ENCODE measurements at places on chromosomes 5 and 9.

- DNase-seq, result no peak
These were observed 49.9 kb downstream of the PTPN3 start for GRCh38 chr9:109448223-109448622.

DNA sequence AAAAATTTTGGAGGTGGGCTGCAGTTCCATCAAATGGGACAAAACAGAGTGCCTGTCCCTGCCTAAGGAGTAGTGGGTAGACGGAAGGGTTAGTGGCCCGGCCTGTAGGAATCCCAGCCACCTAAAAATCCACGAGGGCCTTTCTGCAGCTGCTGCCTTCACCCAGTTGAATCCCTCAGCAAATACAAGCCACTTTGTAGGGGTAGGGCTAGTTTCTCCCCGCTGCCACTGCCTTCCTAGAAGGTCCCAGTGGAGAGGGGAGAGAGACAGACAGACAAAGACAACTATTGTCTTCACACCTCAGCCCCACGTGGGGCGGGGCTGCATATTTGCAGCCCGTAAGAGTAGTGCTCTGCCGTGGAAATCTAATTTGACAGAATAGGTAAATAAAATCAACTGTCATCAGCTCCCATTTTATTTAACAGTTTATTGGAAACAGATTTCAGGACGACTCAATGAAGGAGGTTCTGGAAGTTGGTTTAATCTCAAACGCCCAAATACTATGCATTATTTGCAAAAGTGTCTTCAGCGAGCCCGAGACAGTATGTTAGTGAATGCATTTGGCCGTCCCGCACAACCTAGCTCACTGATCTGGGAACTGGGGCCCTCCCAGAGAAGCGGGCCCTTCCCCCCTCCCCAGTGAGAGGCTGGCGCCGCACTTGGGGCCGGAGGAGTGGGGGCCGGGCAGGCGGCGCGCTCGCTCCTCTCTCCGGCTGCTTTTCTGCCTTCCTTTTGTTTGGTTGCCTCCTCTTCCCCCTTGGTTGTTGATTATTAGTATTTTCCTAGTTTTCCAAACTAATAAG is 67.6 kb upstream of the TBCA start:
- no peak for DNase-seq

DNA sequence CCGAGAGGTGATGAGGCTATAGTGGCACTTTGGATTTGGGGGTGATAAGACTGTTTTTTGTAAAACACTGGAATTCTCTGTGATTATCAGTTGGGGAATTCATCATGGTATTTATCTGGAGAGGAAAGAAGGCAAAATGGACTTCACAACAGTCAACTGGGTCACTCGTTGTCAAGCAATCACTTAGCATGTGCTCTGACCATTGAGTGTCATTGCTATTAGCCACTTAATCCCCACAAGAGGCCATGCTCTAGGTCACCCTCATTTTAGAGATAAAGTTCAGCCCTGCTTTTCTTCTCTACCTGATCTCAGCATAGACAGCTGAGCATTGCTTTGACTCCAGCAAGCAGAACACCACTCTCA is 160.1 kb upstream of the PITX1 start:
- no peak for DNase-seq

DNA sequence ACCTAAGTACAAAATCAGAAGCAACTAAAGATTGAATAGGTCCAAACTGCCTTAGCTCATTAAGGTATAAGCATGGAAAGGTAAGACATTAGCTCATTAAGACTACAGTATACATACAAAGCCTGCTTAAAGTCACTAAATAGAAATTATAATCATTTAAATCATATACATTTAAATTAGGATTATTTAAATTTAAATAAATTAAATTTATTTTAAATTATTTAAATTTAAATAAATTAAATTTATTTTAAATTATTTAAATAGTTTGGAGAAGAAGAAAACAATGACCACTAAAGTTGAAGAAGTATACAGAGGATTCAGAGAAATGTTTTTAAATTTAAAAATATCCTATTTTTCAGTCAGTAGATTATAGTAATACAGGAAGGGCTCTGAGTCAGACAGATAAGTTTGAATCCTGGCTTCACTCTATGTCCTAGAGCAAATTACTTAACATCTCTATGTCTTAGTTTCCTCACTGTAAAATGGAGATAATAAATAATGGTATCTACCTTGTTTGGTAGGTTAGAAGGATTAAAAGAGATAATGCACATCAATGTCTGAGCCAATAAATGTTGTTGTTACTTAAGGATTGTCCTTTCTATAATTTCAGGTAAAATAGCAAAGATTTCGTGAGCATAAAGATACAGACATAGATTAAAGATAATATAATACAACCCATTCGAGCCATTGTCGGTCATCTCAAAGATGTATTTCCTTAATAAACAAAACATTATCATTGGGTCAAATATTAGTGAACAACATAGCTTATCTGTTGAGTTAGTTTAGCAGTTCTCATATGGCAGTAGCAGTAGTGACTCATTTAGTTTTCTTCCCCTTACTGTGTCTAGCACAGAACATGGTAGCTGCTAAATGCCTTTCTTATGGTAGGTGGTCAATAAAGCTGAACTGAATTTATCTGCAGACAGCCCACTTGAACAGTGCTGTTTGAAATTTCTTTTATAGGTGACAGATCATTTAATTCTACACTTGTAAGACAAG is 100.6 kb downstream of the KIAA0825 start:
- DNase-seq, result no peak

GRCh38 chr9:136015656-136016571 is 54.7 kb upstream of the UBAC1 start:
- no peak for DNase-seq

DNA sequence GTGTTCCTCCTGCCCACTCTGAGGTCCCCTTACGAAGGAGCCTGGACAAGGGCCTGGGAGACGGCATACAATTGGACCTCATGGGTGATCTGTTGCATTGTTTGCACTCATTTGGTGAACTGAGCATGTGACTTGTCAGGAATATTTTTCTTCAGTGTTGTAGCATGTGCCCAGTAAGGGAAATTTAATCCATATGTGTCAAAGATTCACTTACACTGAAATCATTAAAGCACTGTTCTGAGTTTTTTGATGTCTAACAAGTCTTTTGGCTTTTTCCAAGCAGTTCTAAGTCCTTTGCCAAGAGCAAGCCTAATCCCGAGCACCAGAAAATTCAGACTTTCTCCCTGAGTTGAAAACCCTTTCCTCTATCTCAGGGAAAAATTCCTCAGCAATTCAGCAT is 61.6 kb upstream of the RPS23 start:
- DNase-seq, result no peak

GRCh38 chr5:72531496-72532190 is 24.4 kb upstream of the ZNF366 start:
- DNase-seq, result no peak

- DNase-seq, result no peak
These were observed 513.6 kb upstream of the C9orf72 start for GRCh38 chr9:28086881-28087280.

DNA sequence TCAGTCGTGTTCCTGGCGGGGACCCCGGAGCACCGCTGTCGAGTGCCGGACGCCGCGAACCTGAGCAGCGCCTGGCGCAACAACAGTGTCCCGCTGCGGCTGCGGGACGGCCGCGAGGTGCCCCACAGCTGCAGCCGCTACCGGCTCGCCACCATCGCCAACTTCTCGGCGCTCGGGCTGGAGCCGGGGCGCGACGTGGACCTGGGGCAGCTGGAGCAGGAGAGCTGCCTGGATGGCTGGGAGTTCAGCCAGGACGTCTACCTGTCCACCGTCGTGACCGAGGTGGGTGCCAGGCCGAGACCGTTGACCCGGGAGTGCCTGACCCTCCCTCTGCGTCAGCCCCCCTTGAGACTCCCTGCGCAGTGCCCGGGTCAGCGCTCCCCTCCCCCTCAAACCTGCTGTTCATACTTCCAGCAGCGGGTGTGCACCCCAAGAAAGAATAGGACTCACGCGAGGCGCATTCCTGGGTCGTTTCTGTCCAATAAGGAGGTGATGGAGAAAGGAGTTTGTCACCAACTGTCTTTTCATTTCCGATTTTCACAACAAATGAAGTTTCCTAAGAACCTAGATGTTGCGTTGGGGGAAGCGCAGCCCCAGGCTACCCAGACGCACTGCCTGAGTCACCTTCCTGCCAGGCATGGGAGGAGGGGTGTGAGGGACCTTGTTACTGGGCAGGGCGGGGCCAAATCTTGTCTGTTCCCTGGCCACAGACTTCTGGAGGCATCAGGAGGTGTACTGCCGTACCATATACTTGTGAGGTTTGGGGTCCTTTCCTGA is 722 bp downstream of the SLC22A4 start:
- DNase-seq, result no peak

GRCh38 chr5:123874600-123875201 is 362.7 kb downstream of the CSNK1G3 start:
- no peak for DNase-seq

DNA sequence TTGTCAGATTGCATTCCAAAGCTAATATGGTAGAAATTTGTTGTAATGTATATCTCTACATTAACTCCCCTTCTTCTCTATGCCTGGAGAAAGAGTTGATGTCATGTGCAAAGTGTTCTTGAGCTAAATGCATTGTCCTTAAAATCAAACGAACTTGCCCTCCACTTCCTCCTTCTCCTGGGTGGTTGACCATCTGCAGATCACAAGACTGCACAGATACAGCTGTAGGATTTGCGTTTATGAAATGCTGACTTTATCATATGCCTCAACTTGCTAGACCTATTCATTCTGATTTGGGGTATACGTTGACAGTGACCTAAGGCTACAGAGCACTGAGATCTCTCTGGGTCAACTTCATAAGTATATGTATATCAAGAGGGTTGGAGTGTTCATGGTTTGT is 8.3 kb downstream of the TRIM32 start:
- no peak for DNase-seq

DNA sequence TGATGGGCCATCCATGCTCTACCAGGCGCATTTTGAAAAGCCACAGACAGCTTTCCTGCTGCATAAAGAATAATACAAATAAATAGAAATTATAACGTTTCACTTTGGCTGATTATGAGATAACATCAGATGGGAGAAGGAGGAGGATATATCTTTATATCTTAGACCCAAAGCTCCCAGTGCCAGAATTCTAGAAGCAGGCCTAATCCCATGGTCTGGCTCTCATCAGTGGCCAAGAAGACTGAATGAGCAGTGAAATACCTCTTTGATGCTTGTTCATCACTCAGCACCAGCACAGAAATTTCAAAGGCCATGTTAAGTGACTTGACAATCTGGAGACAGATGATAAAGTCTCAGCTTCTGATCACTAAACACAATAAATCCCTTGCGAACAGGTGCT is 107.6 kb downstream of the PPP2R2B start:
- no peak for DNase-seq

DNA sequence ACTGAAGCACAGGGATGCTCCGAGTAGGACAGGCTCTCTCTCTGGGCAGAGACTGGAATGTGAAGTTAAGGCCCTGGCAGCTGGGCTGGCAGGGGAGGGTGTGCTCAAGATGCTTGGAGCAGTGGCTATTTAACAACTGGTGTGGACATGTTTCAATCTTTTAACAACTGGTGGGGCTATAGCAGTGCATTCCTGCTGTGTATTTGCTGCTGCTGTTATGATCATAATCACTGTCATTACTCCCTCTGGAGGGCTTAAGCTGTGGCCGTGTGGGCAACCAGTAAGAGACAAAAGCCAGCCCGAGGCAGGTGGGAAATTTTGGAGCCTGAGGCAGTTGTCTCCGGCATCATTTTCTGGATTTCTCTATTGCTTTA is 33.3 kb upstream of the PTGS1 start:
- DNase-seq, result no peak

DNA sequence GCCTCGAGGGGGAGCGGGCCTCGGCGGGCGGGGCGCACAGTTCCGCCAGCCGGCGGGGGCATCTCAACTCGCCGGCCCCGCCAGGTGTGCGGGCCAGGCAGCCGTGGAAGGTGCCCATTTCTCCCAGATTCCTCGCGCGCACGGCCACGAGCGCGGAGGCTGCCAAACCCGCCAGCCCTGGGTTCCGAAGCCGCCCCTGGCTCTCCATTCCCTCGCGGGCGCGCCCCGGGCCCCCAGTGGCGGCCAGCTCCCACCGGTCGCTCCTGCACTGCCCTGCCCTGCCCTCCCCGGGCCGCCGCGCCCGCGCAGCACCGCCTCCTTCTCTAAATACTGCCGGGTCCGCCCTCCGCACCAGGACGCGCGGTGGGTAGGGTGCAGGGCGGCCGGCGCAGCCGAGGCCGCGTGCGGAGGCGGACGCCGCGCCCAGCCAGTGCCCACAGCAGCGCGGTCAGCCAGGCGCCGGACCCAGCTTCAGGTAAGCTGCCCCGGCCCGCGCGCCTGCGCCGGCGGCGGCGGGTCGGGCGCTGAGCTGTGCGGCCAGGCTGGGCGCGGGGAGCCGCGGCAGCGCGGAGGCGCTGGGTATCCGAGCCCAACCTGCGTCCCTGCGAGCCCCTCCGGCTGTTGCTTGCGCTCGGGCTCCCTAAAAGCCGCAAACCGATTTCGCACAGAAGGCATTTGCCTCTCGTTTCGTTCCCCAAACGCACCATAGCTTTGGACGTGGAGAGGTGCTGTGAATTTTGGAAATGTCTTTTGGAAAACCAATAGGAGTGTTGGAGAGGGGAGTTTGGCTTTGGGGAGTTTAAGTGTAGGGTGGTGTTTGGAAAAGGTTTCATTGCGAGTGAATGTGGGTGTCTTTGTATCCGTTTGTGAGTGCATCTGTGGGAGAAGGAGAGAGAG is at the start of gene TMEM171:
Gene TMEM171, plus strand, starts transcription at position 354 of the 897 bp plus-strand sequence. CDS start 2,799 bp downstream, outside the sequence.
- DNase-seq, result no peak

DNA sequence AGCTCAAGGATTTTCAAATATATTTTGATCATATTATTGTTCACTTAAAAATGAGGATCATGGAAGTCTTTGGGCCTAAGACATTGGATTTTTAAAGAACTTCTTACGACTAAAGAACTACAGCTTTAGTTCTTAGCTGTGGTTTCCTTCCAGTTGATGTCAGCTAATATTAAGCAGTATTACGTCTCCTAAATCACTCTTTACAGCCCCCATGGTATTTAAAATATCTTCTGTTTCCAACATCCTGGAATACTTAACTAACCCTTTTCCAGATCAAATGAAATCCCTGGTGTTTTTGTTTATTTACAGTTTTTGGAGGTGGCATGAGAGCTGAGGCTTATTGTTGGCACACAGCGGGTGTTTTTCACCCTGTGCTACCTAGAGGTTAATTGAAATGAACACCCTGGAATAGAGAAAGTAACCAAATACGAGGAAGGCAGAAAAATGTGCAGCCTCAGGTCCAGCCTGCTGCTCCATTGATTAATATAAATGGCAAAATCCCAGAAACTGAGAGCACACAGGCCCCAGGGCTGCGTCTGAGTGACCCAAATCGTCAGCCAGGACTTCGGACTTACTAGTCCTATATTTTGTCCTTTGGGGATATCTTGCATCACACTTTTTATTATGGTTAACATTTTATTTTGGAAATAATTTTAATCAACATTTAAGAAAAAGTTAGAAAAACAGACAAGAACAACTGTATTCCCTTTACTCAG is 52.3 kb upstream of the ICE1 start:
- no peak for DNase-seq

DNA sequence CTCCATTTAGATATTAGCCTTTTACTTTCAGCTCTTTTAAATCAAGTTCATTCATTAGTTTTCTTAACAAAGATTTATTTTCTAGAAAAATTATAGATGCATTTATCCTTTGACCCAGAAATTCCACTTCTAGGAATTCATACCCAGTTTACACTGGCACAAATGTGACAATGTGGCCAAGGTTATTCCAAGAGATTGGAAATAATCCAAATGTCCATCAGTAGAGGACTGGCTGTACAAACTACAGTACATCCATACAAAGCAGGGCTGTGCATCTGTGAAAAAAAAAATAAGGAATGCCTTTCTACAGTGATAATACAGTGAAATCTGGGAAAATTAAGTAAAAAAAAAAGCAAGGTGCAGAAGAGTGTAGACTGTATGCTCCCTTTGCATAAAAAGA is 149.2 kb downstream of the GABBR2 start:
- DNase-seq, result no peak

Data from naive thymus-derived CD4-positive, alpha-beta T cell (primary cell).